NCI-H187 (cell line): ENCODE measurements at places on chromosomes 16 and 17.

GRCh38 chr17:29587591-29587990, 1.9 kb downstream of the GIT1 start:
- DNase-seq: no peak

- no peak for DNase-seq
Observed at GRCh38 chr17:49121696-49122292, 10.8 kb upstream of the B4GALNT2 start.

DNA sequence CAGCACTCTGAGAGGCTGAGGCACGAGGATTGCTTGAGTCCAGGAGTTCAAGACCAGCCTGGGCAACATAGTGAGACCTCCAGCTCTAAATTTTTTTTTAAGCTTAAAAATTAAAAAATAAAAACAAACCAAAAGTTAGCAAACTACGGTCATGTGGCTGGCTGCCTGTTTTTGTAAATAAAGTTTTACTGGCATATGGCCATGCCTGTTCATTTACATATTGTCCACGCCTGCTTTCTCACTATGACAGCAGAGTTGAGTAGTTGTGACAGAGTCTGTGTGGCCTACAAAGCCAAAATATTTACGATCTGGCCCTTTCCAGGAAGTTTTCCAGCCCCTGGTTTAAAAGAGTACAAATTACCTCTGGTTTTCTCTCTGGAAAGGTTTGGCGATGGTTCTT, 3.3 kb downstream of the SLX4 start:
- DNase-seq: no peak

DNA sequence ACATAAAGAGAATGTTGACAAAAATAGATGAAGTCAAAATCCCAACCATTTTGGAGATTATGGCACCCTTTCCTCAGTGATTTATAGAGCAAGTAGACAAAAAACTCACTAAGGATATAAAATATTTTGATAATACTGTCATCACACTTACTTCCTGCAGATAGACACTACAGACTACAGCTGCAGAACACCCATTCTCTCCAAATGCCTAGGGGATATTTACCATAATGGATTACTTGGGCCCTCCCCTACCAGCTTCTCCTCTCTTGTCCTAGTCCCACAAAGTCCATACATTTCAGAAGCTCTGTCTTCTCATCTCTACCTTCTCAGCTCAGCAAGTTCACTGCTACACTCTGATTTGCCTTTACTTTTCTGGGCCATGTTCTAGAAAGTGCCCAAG, 37.2 kb upstream of the CCNF start:
- no peak for DNase-seq

DNA sequence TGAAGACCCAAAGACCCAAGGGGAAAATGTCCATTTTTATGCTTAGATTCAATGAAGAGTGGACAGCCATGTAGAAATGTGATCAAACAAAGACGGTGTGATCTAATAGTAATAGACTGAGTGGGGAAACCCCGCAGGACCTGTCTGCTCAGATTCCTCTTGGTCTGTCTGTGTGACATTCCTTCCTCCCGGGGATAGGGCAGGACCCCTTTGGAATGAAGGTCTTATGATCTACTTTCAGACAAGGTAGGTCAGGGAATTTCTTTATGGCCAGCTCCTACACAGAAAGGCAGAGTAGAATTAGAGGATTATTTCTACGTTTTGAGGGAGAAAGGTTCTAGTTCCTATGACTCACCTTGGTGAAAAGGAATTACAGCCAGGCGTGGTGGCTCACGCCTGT, 267.6 kb downstream of the STX8 start:
- DNase-seq: no peak
